ENCODE measurements at places on chromosomes 2 and 18.

DNA sequence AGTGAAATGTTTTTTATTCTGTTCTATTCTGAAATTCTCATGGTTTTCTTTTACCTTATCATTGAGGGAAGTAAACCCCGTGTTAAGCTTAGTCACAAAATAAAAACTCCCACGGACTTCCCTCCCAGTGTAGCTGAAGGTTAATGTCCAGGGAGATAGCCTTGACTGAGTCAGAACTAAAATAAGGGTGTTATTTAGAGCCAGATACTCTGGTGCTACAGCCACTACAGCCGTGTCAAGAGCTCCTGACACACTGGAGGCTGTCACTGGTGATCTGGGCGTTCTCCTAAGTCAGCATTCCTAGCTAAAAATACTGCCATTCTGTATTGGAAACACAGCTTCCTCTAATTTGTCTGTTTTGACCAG, 82.0 kb upstream of the RANBP2 start:
- DNase-seq, result peak; percentile 78

- DNase-seq, result no peak
Measured at GRCh38 chr2:109437325-109438090, 176.3 kb downstream of the SEPTIN10 start.

DNA sequence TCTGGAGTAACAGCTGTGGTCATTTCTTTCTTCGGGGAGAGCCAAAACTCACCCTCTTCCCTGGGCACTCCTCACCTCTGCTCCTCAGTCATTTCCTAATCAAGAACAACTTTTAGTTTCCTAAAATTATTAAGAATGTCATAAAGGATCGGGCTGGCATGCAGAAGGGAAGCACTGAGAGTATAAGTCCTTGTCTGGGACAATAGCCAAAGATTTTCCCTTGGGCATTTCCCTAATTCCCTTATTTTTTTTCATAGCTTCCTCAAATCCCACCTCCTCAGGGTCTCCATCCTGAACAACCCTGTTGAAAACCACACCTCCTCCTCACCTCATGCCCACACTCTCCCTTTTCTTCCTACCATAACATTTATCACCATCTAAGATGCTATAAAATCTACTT, 115.0 kb downstream of the MREG start:
- no peak for DNase-seq

- DNase-seq, result peak; percentile 6
Measured at GRCh38 chr2:228901531-228901930, 369.6 kb downstream of the PID1 start.

- DNase-seq, result peak; percentile 68
Measured at GRCh38 chr2:218448934-218449333, 30.0 kb downstream of the VIL1 start.

DNA sequence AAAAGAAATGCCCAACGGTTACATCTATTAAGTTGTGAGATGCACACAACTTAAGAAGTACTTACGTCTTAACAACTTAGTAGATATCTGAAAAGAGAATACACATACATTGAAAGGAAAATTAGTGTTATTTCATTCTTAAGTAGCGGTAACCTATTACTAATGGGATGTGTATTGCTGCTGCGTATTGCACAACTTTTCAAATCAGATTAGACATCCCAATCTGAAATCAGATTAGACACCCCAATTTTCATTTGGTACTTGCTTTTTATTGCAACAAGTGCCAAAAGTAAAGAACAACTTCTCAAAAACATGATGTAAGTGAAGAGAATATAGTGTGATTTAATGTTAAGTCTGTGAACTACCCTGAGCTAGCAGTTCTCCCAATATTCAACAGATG, 155.5 kb downstream of the DSC3 start:
- DNase-seq, result no peak

GRCh38 chr18:80124131-80124530, 15.1 kb downstream of the ADNP2 start:
- no peak for DNase-seq

- no peak for DNase-seq
Measured at GRCh38 chr2:15279201-15279876, 281.8 kb downstream of the NBAS start.

DNA sequence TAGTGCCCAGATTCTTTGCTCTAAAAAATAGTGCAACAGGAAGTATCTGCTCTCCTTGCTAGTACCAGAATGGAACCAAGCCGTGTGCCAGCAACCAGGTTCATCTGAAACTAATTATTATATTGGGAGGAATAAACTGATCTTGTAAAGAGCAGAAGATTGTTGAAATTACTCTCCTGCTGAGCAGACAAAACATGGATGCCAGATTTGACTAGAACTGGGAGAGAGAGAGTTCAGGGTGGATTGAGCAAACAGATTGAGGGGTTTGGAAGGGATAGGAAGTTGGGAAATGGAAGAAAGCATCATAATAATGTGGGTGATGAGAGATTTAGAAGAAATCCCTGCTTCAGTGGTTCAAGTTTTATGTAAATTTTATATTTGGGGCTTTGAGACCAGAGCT, 160.1 kb upstream of the RASGRP3 start:
- DNase-seq, result no peak

DNA sequence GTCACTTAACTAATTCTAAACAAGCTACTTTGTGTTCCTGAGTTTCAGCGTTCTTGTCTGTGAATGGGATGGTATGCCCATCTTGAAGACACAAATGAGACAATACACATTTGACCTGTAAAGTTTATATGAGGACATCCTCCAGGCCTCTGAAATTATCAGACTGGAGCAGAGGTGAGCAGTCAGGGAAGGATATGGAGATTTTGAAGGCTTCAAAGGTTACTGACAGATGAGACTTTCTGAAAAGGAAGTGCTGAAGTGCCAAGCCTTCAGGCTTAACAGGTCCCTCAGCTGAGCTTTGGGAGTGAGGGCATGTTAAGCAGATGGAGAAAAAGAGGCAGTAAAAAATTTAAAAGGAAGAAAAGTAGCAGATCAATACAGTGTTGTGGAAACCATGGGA, 110.9 kb upstream of the FOSL2 start:
- DNase-seq, result no peak

DNA sequence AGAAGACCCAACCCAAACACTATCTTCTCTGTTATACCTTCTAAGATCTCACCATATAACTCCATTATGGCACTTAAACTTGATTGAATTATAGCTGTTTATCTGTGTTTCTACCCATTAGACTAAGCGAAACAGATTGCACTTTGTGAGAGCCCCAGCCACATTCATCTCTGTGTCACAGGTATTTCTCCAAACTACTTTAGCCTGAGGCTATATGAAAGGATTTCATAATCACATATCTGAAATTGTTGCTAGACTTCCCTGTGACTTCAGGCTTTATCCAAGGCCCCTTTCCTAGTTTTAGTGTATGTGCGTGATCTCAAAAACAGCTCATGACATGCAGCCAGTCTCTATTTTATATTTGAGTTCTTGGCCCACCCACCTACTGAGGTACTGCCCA, 745.0 kb upstream of the ACVR2A start:
- no peak for DNase-seq

GRCh38 chr2:205925373-205926337, 160.3 kb downstream of the INO80D start:
- DNase-seq, result peak; percentile 67

- peak; percentile 96 for DNase-seq
Measured at GRCh38 chr2:56741601-56742102, 557.9 kb downstream of the CCDC85A start.

DNA sequence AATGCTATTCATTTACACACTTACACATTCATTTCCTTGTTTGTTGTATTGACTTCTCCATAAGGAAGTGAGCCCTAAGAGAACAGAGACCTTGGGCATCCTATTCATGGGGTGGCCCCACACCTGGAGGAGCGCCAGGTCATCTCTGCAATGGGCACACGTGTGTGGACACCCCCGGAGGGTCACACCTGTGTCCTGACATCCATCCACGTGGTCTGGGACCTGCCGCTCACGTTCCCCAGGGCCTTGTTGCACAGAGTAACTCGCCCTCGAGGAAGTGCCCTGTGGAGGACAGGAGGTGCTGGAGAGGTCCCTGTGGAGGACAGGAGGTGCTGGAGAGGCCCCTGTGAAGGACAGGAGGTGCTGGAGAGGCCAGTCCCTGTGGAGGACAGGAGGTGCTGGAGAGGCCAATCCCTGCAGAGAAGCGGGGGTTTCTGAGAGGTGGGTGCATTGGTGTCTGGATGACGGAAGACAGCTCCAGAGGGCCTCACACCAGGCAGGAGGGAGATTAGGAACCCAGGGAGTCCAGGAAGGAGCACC, 73.2 kb upstream of the GPC1 start:
- DNase-seq, result no peak

DNA sequence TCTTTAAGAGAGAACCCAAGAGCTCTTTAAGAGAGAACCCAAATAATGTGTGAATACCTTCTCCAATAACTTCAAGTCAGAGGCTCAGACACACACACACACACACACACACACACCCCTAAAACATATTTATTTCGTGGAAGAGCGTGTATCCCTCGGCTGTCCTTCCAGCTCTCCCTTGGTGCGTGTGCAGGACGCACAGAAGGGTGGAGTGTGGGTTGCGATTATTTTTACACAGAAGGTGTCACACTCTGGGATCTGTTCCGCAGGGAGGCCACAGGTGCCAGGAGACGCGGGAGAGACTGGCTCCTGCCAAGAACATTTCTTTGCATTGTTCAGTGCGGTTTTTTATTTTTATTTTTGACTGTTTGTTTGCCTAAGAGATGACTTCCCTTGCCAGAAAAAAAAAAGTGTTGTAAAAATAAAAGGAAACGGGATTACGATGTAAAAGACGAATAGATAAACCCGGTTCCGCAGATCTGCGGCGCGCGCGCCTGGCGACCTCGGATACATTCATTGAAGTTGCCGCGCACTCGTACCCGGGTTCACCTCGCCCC, 47.3 kb upstream of the ATP6V1B1 start:
- no peak for DNase-seq

All from EL (cell line).